RKO (cell line): ENCODE measurements at places on chromosomes 2 and 18.

DNA sequence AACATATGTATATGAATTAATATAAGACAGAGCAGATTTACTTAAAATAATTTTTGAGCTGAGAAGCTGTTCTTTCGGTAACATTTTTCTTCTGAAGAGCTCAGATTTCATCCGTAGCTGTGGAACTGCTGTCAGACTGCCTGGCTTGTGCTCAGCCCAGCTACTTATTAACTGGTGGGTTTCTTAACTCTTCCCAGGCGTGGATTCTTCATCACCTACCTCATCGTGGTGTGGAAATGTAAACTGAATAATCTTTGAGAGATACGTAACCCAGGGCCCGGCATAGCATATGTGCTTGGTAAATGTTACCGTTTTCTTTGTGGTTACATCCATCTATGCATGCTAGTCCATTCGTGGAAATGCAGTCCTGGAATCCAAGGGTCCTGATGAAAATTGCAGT is 145.0 kb downstream of the MCFD2 start:
- DNase-seq: no peak

GRCh38 chr2:88517759-88518201 is 65.3 kb upstream of the FOXI3 start:
- DNase-seq: no peak

GRCh38 chr2:51633073-51633472 is 601.1 kb upstream of the NRXN1 start:
- no peak for DNase-seq

- DNase-seq: peak; percentile 71
Observed at GRCh38 chr2:219249203-219249980, 3.7 kb upstream of the TUBA4B start.

GRCh38 chr2:139196754-139197153 is 416.6 kb upstream of the NXPH2 start:
- DNase-seq: no peak

- no peak for DNase-seq
Observed at GRCh38 chr2:237572742-237573101, 6.3 kb downstream of the PRLH start.

DNA sequence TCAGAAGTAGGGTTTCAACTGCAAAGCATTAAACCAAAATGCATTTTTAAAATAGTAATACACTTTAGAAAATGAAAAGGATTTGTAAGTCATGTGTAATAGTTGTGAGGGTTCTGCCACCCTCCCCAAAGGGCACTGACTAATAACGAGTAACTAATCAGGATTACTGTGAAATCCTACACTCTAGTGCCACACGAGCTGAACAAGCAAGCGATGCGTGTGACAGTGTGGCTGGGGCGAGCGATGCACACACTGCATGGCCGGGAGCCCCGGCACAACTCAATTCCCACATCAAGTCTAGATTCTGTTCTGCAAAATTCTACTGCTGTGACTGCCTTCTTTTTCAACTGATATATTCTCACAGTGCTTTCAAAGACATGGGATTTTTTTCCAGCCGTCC is 156.4 kb downstream of the SEPTIN10 start:
- no peak for DNase-seq

GRCh38 chr2:234272069-234272850 is 221.8 kb downstream of the SPP2 start:
- DNase-seq: no peak

- no peak for DNase-seq
Observed at GRCh38 chr2:216121255-216121654, 12.1 kb downstream of the XRCC5 start.

- DNase-seq: no peak
Observed at GRCh38 chr2:23230885-23231284, 154.1 kb upstream of the KLHL29 start.

DNA sequence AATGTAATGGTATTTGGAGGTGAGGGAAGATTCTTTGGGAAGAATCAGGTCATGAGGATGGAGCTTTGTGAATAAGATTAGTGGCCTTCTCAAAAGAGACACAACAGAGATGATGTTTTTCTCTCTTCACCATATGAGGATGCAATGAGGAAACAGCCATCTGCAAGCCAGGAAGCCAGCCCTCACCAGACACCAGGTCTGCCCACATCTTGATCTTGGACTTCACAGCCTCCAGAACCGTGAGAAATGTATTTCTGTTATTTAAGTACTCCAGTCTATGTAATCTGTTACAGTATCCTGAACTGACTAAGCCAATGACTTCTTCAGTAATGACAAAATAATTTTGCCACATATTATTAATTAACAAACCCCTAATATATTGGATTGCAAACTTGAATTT is 28.3 kb downstream of the CYRIA start:
- DNase-seq: no peak

DNA sequence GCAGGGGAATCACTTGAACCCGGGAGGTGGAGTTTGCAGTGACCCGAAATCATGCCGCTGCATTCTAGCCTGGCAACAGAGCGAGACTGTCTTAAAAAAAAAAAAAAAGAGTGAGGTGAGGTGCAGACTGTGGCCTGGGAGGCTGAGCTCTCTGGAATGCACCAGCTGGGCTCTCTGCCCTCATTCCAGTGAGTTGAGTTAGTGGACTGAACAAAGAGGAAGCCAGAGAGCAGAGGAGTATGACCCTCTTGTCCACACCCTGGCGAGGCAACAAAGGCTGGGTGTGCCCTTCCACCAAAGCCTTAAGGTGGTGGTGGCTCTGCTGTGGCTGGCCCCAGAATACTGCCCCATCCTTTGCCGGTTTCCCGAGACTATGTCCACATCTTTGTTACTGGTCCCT is 71.3 kb upstream of the ACKR3 start:
- DNase-seq: no peak

GRCh38 chr2:171389325-171389724 is 44.5 kb downstream of the METTL8 start:
- no peak for DNase-seq

- DNase-seq: no peak
Observed at GRCh38 chr2:238155761-238156694, 2.7 kb upstream of the ERFE start.

DNA sequence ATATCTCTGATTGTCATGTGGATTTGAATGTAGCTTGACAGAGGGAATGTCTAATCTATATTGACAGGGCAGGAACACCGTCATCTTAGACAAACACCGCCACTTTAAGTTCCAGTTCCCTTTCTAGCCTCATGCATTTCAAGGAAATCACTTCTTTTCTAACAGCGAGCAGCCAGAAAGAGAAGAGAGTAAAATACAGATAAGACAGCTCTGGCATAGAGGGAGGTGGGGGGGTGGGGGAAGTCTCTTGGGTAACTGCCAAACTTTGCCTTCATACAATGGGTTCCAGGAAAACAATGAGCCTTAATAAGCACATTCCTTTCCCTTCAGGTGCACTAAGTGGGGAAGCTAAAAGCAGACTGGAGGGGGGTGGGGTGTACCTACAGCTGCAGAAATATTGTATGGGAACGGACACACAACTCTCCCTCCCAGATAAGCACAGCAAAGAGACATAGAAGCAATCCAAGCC is 37.2 kb downstream of the CASP10 start:
- no peak for DNase-seq

DNA sequence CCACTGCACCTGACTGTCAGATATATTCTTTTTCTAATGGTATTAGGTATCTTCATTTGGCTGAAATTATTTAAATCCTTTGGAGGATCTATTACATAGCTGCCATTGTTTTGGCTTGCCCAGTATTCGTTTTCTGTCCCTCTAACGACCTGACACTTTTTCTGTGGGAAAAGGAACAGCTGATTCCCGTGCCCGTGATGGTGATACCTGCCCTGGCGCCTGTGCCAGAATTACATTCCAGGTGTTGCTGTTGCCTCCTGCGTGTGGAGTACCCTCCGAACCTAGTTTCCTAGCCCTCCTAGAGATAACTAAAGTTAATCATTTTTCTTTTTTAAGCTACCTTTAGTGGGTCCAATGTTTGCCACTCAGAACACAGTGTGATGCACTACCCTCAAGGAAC is 14.0 kb downstream of the HOXD1 start:
- DNase-seq: no peak

DNA sequence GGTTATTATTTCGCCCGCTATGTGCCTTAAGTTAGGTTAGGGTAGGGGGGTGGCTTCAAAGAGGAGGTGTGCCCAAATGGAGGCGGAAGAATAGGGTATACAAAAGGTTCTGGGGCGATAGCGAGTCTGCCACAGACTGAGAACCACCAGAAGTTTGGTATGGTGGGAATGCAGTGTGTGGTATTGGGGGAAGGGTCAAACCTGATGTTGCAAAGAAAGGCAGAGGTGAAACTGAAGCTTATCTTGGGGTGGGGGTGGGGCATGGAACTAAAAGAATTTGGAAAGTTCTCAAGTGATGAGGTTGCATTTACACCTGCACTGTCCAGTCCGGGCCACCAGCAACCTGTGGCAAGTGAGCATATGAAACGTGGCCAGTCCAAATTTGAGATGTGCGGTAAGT is 11.8 kb upstream of the CCBE1 start:
- no peak for DNase-seq
